ENCODE measurements at places on chromosomes 12 and 14. TPM values are rescaled to one million over a fixed set of nuclear protein-coding genes. Genes with fewer than 3 reads are reported as not detected.

The SLC25A21 gene
- polyA plus RNA-seq: not detected

The TAS2R30 gene
- polyA plus RNA-seq: not detected

The SYNDIG1L gene
- polyA plus RNA-seq: not detected

The PARPBP gene
- polyA plus RNA-seq: 2.3 TPM

DNA sequence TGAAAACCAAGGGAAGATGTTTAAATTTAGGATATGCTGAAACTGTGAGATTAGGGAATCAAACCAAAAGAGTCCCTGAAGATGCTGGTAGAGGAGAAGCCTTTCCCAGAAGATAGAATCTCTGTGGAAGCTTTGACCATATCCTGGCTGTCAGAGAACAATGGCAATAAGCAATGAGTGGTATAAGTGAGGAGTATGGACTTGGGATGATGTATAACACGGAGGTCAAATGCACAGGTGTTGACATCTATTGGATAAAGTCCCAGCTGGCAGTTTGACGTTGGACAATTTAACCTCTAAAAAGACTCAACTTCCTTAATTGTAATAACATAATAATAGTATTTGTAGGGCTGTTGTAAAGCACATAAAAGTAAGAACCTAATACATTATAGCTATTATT lies 30.1 kb upstream of the CLEC14A start:
- DNase-seq: no peak

DNA sequence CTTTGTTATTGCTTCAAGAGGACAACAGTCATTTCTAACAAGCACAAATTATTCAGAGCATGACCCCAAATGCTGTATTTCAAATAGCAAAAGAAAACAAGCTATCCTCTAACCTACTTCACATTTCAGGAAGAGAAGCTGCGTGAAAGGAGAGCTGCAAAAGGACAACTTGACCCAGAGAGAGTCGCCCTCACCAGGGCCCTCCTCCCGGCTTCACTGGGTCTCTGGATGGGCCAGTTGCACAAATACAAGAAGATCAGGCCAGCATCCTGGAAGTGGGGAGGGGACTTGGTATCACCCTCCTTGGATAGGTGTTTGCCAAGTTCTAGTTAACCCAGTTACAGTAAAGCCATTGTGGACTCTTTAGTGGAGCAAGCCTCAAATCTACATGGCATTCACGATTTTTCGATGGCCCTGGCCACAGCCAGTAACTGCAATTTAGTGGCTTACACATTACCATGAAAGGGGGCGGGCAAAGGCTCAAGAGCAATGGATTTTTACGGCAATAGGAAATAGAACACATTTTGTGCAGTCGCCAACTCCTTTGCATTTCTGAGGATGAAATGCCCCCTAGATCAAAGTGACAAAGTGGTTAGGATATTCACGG lies 166.9 kb upstream of the DIO2 start:
- DNase-seq: no peak

GRCh38 chr14:86193756-86194155 lies 663.8 kb downstream of the FLRT2 start:
- no peak for DNase-seq

DNA sequence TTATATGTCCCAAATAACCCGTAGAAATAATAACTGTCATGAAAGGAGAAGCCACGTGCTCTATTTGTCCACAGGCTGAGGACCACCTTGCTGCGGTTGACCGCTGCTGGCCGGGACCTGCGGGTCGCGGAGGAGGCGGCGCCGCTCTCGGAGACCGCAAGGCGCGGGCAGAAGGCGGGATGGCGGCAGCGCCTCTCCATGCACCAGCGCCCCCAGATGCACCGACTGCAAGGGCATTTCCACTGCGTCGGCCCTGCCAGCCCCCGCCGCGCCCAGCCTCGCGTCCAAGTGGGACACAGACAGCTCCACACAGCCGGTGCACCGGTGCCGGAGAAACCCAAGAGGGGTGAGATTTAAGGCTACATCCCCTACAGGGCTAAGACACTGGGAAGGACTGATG lies 21.0 kb downstream of the RPGRIP1 start:
- DNase-seq: peak; percentile 23

GRCh38 chr12:123428591-123428990 lies 7.9 kb downstream of the RILPL2 start:
- DNase-seq: no peak
